ENCODE measurements at places on chromosomes 3 and 15.

DNA sequence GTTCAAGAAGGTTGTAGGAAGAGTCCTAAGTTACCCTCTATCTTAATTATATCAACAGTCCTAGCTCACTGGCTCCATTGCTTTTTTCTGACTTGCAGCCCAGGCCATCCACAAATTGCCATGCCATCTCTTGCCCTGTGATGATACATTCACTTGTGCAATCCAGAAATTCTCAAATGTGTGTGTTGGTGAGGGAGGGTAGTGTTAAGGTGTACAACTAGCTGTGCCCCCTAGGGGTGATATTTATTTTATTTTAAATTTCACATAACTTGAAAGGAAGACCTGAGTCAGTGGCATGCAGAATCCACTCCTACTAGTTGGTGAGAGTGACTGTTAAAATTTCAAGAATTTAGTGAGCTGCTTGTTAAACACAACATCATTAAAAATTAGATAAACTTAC, 156.1 kb upstream of the ANKRD28 start:
- peaks cover 4% of the 10 kb centered on the region for H3K27me3 ChIP-seq
- DNase-seq, result no peak
- no peak overlapping the region for H3K4me3 ChIP-seq
- no peak overlapping the region for H3K27ac ChIP-seq
- peaks cover 4% of the 10 kb centered on the region for H3K36me3 ChIP-seq

DNA sequence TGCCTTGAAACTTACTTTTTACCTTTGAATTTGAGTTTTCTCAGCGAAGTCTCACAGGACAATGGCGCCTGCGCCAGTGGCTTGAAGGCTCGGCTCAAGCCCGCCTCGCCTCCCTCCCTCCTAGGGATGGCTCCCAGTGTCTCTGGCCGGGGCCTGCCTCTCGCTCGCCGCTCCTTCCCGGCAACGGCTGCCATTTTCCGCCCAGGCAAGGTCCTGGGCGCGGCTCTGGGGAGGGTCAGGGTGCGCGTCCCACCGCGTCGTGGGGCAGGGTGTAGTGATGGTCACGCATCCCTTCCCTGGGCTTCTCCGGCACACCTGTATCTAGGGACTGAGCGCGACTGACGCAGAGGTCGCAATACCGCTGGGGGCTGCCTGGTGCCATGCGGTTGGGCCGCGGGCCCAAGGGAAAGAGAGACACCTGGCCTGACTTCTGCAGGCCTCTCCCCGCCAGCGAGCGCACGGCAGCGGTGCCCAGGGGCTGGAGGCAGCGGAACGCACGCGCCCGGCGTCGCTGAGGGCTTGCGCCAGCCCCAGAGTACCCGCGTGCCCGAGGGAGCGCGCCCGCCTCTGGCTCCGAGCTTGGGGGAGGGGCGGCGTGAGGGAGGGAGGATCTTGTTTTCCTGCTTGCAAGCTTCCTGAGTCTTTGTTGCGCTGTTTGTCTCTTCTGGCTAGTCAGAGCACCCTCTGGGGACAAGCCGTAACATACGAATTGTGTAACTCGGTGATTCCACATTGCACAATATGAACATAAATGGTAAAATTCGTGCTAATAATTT, 20.7 kb upstream of the FEM1B start:
- H3K36me3 ChIP-seq, result no peaks in the 10 kb centered on the region
- H3K27me3 ChIP-seq, result no peaks in the 10 kb centered on the region
- H3K4me1 ChIP-seq, result peaks cover 9% of the 10 kb centered on the region
- peak overlapping the region; percentile 80 for H3K4me3 ChIP-seq

DNA sequence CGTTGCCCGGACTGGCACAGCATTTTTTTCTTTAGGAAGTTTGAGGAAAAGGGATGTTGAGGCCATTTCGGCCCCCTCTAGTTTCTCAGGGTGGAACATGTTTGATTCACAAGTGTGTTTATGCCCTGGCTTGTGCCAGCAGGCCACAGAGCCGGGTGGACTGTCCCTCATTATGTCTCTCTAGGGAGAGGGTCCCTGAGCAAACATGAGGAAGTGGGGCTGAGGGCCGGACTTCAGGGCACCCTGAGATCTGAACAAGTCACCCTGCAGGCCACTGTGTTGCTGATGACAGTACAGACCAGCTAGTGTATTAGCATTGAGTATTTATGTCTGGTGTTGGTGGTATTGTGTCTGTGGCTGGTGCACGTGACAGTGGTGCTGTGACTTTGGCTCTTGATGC, 34.9 kb downstream of the RNU5B-1 start:
- H3K27me3 ChIP-seq, result peaks cover 49% of the 10 kb centered on the region
- H3K4me1 ChIP-seq, result peaks cover 2% of the 10 kb centered on the region
- no peak overlapping the region for H3K4me3 ChIP-seq
- H3K36me3 ChIP-seq, result peaks cover 4% of the 10 kb centered on the region

GRCh38 chr15:73928241-73928579, 1.9 kb downstream of the LOXL1 start:
- peaks cover 32% of the 10 kb centered on the region for H3K4me1 ChIP-seq
- no peaks in the 10 kb centered on the region for H3K36me3 ChIP-seq
- peak overlapping the region; percentile 45 for H3K27ac ChIP-seq
- peak overlapping the region; percentile 87 for H3K4me3 ChIP-seq
- H3K27me3 ChIP-seq, result no peaks in the 10 kb centered on the region

DNA sequence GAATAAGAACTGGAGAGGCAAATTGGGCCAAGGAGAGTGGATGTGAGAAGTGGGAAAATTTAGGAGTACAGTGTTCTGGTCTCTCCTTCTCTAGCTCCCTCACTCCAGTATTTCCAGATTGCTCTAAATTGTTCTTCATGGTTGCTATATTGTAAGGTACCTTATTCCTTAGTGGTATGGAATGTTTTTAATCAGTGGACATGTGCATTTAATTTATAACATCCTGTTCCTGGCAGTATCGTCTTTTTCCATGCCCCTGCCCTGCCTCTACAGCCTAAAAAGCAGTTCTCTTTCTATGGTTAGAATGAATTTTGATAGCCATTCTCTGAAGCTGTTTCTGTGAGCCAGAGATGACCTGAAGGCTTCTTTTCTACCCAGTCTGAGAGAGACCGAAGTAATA, 180.5 kb downstream of the TCF12 start:
- no peaks in the 10 kb centered on the region for H3K27me3 ChIP-seq
- DNase-seq, result no peak
- H3K4me1 ChIP-seq, result peaks cover 7% of the 10 kb centered on the region

GRCh38 chr15:92059036-92059970, 205.8 kb downstream of the SLCO3A1 start:
- no peaks in the 10 kb centered on the region for H3K27me3 ChIP-seq
- H3K4me1 ChIP-seq, result peaks cover 24% of the 10 kb centered on the region
- peak overlapping the region; percentile 32 for H3K27ac ChIP-seq
- DNase-seq, result no peak
- no peak overlapping the region for H3K4me3 ChIP-seq

- H3K27me3 ChIP-seq, result no peaks in the 10 kb centered on the region
- H3K27ac ChIP-seq, result no peak overlapping the region
- H3K4me3 ChIP-seq, result no peak overlapping the region
- no peaks in the 10 kb centered on the region for H3K4me1 ChIP-seq
Observed at GRCh38 chr3:62712746-62713145, 162.5 kb downstream of the CADPS start.

- no peak for DNase-seq
- H3K36me3 ChIP-seq, result no peaks in the 10 kb centered on the region
- H3K27me3 ChIP-seq, result peaks cover 16% of the 10 kb centered on the region
- no peak overlapping the region for H3K4me3 ChIP-seq
- no peaks in the 10 kb centered on the region for H3K4me1 ChIP-seq
- H3K27ac ChIP-seq, result no peak overlapping the region
Observed at GRCh38 chr3:189766416-189766815, 135.2 kb downstream of the TP63 start.

GRCh38 chr3:132253262-132253878, 63.8 kb upstream of the ACP3 start:
- H3K4me1 ChIP-seq, result peaks cover 2% of the 10 kb centered on the region
- no peak overlapping the region for H3K4me3 ChIP-seq
- H3K27me3 ChIP-seq, result peaks cover 24% of the 10 kb centered on the region
- H3K27ac ChIP-seq, result no peak overlapping the region
- no peaks in the 10 kb centered on the region for H3K36me3 ChIP-seq

- DNase-seq, result no peak
- no peak overlapping the region for H3K27ac ChIP-seq
- no peaks in the 10 kb centered on the region for H3K27me3 ChIP-seq
- no peak overlapping the region for H3K4me3 ChIP-seq
Observed at GRCh38 chr3:49004352-49005302, 2.6 kb upstream of the WDR6 start.

DNA sequence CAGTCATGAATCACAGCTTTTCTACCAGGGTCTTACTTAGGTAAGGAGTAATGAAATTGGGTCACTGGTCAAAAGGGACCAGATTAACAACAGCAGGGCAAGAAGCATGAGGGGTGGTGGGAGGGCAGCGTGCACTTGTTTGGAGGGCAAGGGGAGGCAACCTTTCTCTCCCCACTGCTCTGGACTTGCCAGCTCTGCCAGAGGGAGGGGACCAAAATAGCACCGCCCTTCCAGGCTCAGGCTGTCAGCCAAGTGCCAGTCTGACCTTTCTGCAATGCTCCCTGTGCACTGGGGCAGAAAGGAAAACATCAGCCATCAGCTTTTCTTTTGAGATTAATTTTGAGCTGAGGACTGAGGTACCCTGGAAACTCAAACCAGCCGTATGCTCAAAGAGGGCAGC, 4.5 kb upstream of the ULK3 start:
- DNase-seq, result no peak
- H3K4me1 ChIP-seq, result peaks cover 24% of the 10 kb centered on the region
- peaks cover 2% of the 10 kb centered on the region for H3K36me3 ChIP-seq
- H3K27ac ChIP-seq, result peak overlapping the region; percentile 86
- no peaks in the 10 kb centered on the region for H3K27me3 ChIP-seq
- no peak overlapping the region for H3K4me3 ChIP-seq
